ENCODE measurements at places on chromosomes 3 and 15. TPM values are rescaled to one million over a fixed set of nuclear protein-coding genes. Genes with fewer than 3 reads are reported as not detected.
A peak's percentile ranks its signal among the peaks of the same experiment; 100 is the strongest.

The LRRC31 gene
- polyA plus RNA-seq = not detected

The NPAP1 gene
- polyA plus RNA-seq = 0.09 TPM

The MOBP gene
- 0.09 TPM for polyA plus RNA-seq

The MYRIP gene
- 0.89 TPM for polyA plus RNA-seq

The RBPMS2 gene
- polyA plus RNA-seq = 4.1 TPM

The CCR9 gene
- polyA plus RNA-seq = not detected

The SMCO1 gene
- 2.2 TPM for polyA plus RNA-seq

The LDHAL6B gene
- 0.14 TPM for polyA plus RNA-seq

The NRROS gene
- polyA plus RNA-seq = 5.1 TPM

The ADGRG7 gene
- not detected for polyA plus RNA-seq

GRCh38 chr3:125098611-125099291 is 43.0 kb upstream of the HEG1 start:
- no peak for DNase-seq

DNA sequence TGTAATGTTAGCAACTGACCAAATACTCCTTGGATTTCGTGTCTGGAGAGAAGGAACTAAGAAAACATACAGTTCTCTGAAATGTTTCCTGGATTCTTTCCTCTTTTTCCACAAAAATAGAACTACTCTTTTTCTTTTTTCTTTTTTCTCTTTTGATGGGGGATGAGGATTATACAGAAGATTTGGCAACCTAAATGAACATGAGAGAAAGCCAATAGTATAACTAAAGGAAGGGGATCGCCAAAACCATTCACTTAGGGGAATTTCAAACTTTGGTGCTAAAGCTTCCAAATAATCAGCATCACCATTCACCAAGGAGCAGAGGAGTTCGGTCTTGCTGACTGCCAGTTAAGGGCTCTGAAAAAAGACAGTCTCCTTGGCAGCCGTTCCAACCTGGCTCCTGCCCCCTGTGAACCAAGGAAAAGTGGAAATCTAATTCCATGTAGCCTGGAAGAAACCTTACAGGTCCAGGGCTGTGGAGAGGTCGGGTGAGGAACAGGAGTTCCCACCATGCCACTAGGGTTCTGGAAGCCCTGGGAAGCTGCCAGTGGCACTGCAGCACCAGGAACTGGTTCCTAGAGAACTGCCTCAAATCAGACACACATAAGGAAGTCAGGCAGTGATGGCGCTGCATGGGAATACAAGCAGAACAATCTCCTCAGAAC is 176.9 kb downstream of the TNIK start:
- DNase-seq = peak; percentile 62

GRCh38 chr3:81643721-81644120 is 117.7 kb downstream of the GBE1 start:
- no peak for DNase-seq

DNA sequence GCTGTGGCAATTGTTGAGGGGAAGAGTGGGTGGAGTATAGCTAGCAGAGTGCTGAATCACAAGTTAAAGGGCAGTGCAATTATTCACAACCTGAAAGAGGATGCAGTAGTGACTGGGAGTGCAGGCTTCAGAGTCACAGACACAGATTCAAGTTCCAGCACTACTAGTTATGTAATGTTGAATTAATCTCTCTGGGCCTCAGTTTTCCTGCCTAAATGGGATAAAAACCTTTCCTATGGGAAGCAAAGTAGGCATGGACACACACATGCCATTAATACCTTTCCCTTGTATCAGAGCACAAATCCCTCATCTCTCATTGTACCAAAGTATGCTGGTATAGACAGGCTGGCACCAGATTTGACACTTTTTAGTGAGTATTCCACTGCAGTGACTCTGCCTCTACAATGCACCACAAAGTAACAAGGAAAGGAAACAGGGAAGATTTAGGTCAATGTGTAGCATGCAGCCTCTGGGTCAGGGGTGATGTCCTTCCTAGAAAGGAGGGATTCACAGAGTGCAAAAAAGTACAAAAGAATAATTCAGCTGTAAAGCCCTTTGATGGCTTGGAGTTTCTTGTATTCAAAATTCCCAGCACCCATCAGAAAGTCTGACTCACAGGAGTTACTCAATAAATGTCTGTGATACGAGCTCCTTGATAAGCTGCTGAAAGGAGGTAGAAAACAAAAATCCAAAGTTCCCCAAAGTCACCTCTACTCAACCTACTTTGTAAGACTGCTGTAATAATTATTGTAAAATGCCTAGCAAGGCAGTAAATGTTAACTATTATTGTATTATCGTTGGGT is 507.5 kb upstream of the TGFBR2 start:
- DNase-seq = no peak

DNA sequence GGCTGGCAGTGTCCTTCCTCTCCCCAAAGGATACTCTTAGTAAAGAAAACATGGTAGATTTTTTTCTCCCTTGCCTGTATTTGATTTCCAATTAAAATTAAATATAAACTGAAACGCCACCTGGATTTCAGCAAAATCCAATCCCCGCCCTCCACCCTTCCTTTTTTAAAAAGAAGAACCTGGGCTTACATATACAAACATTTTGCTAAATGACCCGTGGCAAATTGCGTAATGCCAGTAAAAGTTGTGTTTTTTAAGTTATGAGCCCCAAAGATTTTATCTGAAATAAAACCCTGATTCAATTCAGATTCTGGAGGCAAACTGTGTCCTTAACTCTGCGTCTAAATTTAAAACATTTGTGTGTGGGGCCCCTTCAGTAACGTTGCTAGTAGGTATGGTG is 403.0 kb downstream of the FOXP1 start:
- no peak for DNase-seq

GRCh38 chr15:91231703-91232102 is 131.6 kb downstream of the SV2B start:
- no peak for DNase-seq

- peak; percentile 68 for DNase-seq
These were observed 20.9 kb downstream of the RAD54L2 start for GRCh38 chr3:51559411-51559888.

DNA sequence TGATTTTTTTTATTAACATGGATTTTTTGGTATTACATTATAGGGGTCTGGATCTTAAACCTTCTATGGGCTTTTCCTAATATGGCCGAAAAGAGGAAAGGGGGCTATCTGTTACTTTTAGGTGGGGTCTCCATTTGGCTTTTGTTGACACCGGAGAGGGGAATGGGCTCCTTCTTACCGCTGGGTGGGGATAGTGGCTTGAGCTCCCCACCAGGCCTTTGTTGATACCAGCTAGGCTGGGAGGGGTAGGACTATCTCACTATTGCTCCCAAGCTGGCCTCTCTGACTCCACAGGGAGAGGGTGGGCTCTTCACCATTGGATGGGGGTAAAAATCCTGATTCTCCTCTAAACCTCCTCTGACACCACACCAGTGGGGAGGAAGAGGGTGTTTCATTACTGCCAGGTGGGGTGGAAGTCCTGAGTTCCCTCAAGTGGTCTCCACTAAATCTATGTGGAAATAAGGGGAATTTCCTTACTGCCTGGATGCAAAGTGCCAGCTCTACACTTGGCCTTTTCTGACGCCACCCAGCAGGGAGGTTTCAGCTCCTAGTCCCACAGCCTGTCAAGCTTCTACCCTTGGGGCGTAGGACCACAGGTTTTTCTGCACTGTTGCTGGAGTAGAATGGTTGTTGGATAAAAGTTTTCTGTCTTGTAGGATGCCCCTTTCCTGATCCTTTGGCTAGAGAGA is 572.3 kb downstream of the MAGI1 start:
- no peak for DNase-seq

DNA sequence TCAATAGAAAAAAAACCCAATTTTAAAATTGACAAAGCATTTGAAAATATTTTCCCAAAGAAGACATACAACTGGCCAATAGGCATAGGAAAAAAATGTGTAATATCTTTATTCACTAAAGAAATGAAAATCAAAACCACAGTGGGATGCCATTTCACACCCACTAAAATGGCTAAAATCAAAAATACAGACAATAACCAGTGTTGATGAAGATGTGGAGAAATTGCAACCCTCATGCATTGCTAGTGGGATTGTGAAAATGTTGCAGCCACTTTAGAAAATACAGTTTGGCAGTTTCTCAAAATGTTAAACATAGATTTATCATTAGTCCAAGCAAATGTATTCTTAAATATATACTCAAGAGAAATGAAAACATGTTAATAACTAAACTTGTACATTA is 315.1 kb upstream of the GPR149 start:
- no peak for DNase-seq

DNA sequence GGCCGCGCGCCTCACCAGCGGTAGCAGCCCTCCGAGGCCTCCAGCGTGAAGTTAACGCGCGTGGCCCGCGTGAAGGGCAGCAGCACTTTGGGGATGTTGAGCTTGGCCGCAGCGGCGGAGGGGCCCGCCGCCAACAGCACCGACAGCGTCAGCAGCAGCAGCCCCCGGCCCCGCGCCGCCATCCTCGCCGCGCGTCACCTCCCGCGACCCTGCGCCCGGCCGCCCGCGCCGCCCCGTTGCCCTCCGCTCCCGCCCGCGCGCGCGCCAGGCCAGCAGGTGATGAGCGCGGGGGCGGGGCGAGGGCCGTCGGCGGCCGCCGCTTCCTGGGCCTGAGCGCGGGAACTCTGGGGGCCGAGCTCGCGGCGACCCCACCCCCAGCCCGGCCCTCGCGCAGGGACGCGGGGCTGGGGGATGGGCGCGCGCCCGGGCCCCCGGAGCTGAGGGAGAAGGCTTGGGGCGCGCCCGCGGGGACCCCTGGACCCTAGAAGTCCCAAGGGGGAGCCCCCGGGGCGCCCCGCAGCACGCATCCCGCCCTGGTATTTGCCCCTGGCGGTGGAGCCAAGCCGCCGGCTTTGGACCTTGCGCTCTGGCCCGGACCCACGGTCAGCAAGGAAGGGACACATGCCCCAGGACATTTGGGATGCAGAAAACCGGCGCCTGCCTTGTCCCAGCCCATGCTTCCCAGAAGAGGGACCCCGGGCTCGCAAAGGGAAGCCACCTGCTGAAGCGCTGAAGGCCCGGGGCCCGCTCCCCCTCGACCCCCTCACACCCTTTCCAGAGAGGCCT is at the start of gene NUP210:
Gene NUP210, minus strand, starts transcription at position 278 of the 786 bp plus-strand sequence. Its CDS starts 96 bp downstream, at position 182.
- DNase-seq = no peak

- DNase-seq = no peak
These were observed 54.8 kb upstream of the OXTR start for GRCh38 chr3:8824238-8824637.

DNA sequence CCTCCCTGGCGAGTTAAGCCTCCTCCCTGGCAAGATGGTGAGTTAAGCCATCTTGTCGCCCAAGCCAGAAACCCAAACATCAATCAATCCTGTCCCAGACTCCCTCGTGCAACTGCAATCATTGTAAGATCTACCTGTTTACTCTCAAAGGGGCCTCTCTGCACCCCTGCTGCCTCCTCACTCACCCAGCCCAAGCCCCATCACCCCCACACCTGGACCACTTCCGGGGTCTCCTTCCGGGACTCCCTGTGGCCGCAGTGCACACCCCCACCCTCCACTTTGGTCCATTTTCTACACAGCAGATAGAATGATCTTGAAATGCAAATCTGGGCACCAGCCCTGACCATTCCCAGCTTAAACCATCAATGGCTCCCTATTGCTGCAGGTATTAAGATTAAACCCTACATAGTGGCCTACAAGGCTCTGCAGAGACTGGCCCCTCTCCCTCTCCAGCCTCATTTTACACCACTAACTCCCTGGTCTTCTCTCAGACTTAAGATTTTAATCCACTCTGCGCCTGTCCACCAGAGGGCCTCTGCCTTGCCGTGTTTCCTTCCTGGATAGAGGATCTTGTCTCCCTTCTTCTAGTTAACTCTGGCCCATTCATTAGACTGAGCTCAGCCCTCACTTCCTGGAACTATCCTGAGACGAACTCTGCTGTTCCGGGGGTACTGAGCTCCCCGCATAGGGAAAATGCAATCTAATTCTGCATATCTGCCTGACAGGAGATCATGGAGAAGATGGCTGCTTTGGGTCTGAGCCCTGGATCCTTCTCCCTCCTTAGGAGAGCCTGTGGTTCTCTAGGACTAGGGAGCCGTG is 41.9 kb upstream of the SLC6A1 start:
- no peak for DNase-seq

DNA sequence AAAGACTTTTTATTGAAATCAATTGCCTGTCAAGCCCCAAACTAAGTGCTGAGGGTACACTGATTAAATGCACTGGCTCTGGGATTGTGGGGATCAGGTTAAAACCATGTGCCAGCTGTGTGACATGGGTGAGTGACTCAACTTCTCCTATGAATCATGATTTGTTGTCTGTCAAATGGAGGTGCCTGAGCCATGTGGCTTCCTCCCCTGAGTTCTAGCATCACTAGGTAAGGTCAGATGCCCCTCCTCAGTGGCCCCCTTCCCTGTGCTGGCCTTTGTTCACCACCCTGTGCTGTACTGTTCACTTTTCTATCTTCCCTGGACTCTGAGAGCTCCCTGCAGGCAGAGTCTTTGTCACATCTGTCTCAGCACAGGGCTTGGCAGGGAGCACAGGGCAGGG is 43.6 kb upstream of the ATP2B2 start:
- no peak for DNase-seq

GRCh38 chr15:89822951-89823711 is 8.5 kb upstream of the ANPEP start:
- no peak for DNase-seq
